Renal cortex interstitium (tissue), 15 donors: ENCODE measurements at places on chromosomes 4 and X. TPM values are rescaled to one million over a fixed set of nuclear protein-coding genes. Genes with fewer than 3 reads are reported as not detected.

Gene TXK
- polyA plus RNA-seq: 4.2 TPM

Gene CXCL3
- 0.30 TPM for polyA plus RNA-seq

Gene TMEM150C
- polyA plus RNA-seq: 25.6 TPM

Gene CTAG1B
- not detected for polyA plus RNA-seq

GRCh38 chr4:125243789-125244397, 70.9 kb upstream of the FAT4 start:
- no peak for DNase-seq

DNA sequence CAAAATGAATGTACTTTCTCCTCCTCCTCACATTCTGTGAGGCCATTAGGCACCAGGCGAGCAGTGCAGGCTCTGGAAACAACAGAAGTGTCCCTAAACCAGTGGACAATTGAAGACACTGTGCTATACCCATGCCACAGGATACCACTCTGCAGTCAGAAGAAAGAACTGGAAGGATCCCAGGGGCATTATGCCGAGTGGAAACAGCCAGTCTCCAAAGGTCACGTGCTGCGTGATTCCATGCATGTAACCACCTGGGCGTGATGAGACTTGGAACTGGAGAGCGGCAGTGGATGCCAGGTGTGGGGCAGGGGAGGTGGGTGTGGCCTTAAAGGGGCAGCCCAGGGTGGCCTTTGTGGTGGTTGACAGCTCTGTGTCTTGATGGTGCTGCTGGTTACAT, 139.4 kb downstream of the EVC2 start:
- DNase-seq: no peak

- no peak for DNase-seq
These were observed 76.7 kb downstream of the KLHL34 start for GRCh38 chrX:21581479-21581878.

DNA sequence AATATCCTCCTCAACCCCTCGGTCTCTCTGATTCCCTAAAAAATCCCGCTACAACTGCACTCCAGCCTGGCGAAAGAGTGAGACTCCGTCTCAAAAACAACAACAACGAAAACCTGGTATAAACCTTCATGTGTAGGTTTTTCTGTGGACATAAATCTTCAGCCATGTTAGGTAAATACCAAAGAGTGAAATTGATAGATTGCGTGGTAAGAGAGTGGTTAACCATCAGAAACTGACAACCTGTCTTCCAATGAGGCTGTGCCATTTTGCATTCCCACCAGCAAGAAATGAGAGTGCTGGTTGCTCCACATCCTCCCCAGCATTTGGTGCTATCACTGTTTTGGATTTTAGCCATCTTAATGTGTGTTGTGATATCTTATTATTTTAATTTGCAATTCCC, 10.9 kb downstream of the TBC1D19 start:
- no peak for DNase-seq

DNA sequence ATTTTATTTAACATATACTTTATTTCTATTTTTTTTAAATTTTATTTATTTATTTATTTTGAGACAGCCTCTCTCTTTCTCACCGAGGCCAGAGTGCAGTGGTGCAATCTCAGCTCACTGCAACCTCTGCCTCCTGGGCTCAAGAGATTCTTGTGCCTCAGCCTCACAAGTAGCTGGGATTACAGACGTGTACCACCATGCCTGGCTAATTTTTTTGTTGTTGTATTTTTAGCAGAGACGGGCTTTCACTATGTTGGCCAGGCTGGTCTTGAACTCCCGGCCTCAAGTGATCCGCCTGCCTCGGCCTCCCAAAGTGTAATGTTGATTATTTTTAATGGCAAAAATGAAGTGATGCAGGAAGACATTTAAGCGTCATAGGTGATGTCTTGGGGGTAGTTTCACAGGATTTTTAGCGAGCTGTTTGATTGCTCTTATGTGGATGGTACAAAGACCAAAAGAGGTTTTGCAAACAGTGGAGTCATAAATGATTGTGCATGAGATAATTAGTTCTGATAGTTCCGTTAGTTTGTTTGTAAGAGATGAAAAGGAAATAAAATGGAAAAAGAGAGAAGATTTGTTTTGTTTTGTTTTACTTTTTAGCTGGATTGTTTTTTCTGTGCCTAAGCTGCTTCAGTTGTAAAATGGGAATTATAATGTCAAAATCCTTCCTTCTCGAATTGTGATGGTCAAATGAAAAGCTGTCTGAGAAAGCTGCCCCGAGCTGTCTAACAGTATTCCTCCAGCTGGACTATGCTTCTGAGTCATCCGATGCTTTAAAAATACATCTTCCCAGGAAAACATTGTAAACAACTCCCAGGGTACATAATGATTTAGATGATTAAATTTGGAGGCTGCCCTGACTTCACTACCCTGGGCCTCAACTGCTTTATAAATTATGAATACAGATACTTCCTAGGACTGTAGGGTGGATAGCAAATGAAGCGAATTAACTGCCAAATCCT, 14.7 kb downstream of the RHOH start:
- no peak for DNase-seq

Gene TEC
- polyA plus RNA-seq: 5.5 TPM

Gene ZNF732
- 2.0 TPM for polyA plus RNA-seq

- no peak for DNase-seq
These were observed 8.0 kb upstream of the CISD2 start for GRCh38 chr4:102860611-102861324.

GRCh38 chr4:149161247-149161646, 654.4 kb downstream of the IQCM start:
- no peak for DNase-seq

GRCh38 chr4:102815981-102816380, 11.4 kb downstream of the UBE2D3 start:
- DNase-seq: no peak

GRCh38 chrX:109848461-109849050, 115.5 kb upstream of the ACSL4 start:
- no peak for DNase-seq

GRCh38 chrX:30895370-30895769, 6.3 kb upstream of the TAB3 start:
- DNase-seq: no peak

DNA sequence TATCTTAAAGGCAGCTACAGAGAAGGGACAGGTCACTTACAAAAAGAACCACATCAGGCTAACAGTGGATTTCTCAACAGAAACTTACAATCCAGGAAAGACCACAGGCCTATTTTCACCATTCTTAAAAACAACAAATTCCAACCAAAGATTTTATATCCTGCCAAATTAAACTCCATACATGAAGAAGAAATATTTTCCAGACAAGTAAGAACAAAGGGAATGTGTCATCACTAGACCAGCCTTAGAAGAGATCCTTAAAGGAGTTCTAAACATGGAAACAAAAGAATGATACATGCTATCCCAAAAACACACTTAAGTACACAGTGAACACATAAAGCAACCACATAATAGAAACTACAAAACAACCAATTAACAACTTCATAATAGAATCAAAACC, 105.6 kb downstream of the ANXA10 start:
- no peak for DNase-seq

DNA sequence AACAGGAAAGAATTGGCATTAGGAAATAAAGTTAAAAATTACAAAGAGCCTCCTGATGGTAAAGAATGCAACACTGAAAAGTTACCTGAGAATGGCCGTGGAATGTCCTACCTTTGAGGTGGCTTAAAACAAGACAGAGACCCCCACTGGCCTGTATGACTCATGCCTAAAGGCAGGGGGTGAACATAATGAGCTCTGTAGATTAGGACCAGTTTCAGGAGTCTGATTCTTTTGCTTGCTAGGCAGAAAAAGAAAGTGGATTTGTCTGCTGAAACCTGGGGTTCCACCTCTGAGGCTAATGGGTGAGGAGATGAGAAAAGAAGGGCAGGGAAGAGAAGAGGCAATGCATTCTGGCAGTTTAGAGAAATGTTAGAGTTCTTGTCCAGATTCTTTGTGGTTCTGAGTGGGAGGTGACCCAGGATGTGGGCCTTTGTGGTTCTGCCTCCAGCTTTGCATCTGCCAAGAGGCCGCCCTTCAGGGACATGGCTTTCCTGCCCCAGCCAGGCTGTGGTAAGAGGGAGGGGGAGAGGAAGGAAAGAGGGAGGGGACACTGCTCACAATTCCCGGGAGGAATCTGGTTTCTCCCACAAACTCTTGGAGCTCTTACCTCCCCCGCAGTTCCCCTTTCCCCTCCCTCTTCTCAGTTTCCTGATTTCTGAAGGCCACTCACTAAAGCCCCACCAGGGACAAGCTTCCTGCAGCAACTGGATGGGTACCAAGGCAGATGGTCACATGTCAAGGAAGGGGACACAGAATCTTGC, 109.6 kb downstream of the EFNB1 start:
- DNase-seq: no peak

Gene ARR3
- 0.45 TPM for polyA plus RNA-seq

- DNase-seq: no peak
These were observed 36.1 kb downstream of the GSPT2 start for GRCh38 chrX:51779306-51779705.

GRCh38 chr4:145920205-145920604, 18.4 kb downstream of the ZNF827 start:
- no peak for DNase-seq

Gene BRS3
- polyA plus RNA-seq: not detected

DNA sequence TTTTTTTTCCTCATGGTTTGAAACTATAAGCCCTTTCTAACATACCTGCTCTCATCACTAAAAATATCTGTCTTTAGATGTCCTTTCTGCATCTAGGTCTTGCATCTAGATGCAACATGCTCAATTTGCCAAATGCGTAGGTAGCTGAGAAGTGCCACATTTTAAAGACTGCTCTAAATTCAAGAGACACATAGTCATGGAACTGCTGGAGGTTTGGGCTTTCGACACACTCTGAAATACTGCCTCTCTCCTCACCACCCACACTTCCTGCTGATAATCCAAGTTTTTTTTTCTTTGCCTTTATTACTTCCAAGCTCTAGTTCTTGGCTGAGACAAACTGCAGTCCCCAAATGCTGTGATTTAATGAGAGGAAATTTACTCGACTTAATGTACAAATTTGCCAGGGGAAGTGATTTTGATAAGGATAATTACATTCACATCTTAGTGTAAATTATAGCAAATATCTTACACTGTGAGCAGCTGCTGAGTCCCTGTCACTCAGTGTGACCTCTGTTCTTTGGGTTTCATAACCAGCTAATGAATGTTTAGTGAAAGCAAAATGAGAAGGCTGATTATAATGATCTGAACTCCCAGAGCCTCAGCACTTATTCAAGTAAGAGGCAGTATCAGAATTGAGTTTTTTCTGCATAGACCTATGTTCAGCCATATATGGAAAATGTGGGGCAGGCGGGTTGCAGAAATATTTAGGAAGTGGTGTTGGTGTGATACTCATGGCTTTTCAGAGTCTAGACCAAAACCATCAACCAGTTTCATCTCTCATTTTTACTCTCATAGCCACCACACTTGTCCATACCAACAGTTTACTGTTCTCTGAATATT, 31.3 kb downstream of the DRD5 start:
- no peak for DNase-seq

Gene ODAPH
- polyA plus RNA-seq: 0.16 TPM

GRCh38 chr4:40192114-40193015, 4.5 kb upstream of the RHOH start:
- DNase-seq: no peak

Gene CHRDL1
- polyA plus RNA-seq: 9.8 TPM

Gene LRRC66
- polyA plus RNA-seq: 0.76 TPM

DNA sequence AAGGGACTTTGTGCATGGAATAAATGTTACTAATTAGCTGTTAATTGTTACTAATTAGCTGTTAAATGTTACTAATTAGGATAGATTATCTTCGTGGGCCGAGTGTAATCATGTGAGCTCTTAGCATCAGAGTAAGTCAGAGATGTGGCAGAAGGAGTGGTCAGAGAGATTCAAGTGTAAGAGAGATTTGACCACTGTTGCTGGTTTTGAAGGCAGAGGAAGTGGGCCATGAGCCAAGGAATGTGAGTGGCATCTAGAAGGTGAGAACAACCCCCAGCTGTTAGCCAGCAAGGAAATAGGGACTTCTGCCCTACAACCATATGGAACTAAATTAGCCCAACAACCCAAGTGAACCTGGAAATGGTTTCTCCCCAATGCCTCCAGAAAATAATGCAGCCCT, 28.2 kb downstream of the ODAPH start:
- no peak for DNase-seq

Gene ADRA2C
- polyA plus RNA-seq: 9.2 TPM

DNA sequence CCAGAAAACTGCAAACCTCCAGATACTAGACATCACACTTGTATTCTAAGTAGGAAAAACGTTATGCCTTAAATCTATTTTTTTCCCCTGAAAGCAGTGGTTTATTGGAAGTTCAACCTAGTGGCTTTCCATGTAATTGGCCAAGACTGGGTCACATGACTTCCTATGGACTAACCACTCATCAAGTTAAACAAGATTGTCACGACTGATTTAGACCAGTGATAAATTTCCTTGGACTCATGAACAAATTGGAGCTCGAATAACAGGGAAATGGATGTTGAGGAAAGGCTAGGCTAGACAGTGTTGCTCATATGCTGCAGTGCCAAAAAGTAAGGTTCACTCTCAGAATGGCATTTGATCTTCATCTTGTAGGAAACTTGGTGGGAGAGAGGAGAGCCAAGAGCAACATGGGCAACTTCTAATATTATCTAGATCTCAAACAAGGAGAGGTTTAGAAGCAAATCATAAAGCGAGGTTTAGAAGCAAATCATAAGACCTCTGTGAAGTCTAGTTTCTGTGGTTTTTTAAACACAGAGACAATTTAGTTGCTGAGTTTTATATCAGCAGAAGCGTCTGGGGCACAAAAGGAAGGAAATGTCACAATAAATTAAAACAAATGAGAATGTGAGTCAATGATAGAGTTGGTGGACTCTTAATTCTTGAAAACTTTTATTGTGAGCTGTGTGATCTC, 165.6 kb upstream of the BOD1L1 start:
- no peak for DNase-seq

Gene CLTRN
- polyA plus RNA-seq: 24.6 TPM

GRCh38 chrX:100931925-100932285, 3.2 kb upstream of the XKRX start:
- DNase-seq: no peak
